T-helper 17 cell (primary cell): ENCODE measurements at places on chromosomes 5 and 9.

DNA sequence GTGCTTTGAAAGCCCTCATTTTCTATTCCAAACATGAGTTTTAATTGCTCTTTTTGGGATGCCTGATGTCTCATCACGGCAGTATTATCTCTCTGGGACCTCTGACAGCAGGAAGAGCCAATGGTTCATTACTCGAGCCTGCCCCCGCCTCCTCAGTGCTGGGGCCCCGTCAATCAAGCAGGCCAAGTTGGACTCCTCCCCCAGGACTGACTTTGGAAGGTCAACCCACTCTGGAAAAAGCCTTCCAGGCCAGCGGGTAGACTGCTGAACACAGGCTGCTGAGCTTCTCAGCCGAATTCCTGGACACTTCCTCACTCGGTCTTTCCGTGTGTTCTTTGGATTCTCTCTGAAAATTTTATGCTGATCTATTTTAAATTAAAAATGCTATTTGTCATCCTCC is 9.5 kb upstream of the BARHL1 start:
- DNase-seq = no peak

DNA sequence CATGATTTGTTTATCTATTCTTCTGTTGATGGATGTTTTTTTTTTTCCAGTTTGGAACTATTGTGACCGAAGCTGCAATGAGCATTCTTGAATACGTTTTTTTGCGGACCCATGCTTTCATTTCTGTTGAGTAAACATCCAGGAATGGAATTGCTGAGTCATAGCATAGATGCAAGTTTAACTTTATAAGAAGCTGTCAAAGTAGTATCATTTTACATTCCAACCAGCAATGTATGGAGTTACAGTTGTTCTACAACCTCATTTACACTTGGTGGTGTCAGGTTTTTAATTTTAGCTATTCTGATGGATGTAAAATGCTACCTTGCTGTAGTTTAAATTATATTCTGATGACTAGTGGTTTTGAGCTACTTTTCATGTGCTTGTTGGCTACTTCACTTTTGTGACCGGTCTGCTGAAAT is 49.0 kb downstream of the NPR3 start:
- DNase-seq = no peak

DNA sequence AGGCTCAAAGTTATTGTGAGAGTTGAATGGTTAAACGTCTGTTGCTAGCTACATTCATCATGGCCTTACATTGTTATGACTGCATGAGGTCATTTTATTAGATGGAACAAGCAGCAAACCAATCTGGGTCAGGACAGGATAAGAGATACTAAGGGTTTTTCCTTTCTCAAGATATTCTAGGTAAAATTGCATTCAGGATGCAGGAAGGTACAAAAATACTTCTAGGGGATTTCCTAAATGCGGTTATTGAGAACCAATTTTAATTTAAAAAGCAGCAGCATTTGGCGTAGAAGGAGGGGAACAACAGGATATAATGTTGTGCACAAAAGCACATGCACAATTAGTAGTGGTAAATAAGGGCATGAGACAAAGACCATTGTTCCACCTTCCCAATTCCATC is 39.2 kb upstream of the LURAP1L start:
- no peak for DNase-seq

DNA sequence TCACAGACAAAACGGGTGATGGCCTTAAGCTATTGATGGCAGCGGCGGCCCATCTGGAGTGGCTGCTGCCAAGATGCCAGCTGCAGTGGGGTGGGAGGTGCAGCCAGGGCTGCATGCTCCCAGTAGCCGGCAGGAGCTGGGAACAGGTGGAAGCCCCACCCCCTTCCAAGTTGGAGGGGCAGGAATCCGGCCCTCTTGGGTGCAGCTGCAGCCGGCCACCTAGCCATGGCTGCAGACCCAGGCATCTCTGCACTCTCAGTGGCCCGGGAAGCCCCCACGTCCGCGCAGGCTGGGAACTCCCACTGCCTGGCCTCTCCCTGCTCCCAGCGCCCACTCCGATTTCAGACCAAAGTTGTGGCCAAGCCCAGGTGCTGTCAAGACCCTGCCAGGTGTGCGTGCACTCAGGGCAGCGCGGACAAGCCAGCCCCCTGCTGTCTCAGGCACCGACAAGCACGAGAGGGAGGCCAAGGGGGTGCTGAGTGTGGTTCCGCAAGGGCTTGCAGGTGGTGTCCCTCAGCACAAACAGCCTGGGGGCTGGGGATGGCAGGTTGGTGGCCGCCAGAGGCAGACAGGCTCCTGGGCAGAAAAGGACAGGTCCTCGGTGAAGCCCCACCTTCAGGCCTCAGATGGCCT is 115.1 kb upstream of the TSLP start:
- DNase-seq = no peak

DNA sequence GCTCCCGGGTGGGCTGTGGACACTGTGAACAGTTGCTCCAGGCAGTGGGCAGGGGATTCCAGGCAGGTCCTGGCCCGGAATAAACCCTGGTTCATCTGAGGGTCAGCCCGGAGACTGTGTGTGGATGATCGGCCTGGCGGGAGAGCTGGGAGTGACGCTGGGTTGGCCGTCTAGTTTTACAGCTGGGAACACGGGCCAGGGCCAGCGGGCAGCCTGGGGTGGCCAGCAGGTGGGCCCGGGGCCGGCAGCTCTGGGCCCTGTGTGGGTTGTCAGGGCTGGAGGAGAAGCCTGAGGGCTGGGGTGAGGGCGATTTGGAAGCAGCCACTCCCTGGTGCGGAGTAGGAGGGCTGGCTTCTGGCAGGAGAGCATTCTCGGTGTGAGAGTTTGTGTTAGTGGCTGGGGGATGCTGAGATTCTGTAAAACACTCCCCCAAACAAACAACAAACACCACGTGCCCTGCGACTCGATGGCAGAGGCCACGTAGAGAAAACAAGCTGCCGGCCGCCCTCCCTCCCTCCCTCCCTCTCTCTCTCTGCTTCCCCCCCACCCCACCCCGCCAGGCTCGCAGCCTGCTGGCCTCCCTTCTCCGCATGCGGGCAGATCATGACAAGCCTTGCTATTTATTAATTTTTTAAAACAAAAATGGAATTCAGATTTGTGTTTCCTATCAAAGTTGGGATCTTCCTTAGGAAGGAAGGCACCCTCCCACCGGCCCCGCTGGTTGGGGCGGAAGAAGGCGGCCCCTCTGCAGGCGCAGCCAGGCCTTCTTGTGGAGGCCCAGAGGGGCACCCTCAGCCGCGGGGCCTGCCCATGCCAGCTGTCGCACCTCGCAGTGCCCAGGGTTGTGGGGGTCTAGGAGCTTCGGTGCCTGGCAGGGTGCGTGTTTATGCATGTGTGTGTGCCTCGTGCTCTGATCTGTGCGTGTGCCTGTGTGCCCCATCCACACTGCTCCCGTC is 49.5 kb downstream of the RXRA start:
- no peak for DNase-seq

GRCh38 chr5:78706381-78706780 is 57.8 kb upstream of the LHFPL2 start:
- no peak for DNase-seq

GRCh38 chr5:176799488-176799887 is 10.9 kb upstream of the UNC5A start:
- no peak for DNase-seq

DNA sequence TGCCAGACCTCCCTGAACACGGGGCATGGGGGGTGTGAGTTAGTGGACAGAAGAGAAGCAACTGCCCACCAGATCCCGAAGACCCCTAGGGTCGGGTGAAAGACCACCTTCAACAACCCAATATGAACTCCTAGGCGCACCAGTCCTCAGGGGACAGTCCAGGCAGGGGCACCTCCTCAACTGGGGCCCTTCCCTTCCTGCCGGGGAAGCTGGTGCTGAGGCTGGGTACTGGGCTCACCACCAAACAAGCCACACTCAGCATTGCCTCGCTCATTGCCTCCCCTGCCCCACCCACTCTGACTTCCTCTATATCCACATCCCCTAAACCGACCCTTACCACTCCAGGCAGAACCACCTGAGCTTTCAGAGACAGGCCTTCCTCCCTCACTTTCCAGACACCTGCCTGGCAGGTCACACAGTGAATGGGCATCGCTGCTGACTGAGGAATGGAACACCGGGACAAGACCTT is 42.5 kb downstream of the SEMA4D start:
- DNase-seq = no peak

DNA sequence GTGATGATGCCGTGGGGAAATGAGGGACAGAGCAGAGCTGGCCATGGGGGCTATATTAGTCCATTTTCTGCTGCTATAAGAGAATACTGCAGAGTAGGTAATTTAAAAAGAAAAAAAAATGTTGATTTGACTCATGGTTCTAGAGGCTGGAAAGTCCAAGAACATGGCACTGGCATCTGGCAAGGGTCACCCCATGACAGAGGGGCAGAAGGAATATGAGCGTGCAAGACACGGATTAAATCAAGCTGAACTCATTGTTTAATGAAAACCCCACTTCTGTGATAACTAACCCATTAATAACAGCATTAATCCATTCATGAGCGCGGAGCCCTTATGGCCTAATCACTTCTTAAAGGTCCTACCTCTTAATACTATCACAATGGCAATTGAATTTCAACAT is 68.8 kb downstream of the SNX18 start:
- no peak for DNase-seq

DNA sequence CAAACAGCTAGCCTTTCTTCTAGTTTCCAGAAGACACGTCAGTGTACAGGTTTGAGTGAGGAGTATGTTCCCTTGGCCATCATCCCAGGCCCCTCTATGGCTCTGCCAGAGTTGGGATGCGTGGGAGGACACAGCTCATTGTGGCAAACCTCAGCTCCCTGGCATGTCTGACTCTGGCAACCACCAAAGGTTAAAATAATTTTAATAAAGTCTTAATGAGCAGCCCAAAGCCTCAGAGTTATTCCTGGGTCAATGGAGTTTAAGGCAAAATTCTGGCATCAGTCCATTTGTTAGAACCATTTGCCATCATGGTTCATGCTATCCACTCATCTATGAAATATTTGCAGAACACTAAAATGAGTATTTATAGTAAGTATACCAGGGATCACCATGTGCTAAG is 79.8 kb upstream of the PAPPA start:
- no peak for DNase-seq

GRCh38 chr5:180424094-180424493 is 70.1 kb upstream of the CNOT6 start:
- no peak for DNase-seq

DNA sequence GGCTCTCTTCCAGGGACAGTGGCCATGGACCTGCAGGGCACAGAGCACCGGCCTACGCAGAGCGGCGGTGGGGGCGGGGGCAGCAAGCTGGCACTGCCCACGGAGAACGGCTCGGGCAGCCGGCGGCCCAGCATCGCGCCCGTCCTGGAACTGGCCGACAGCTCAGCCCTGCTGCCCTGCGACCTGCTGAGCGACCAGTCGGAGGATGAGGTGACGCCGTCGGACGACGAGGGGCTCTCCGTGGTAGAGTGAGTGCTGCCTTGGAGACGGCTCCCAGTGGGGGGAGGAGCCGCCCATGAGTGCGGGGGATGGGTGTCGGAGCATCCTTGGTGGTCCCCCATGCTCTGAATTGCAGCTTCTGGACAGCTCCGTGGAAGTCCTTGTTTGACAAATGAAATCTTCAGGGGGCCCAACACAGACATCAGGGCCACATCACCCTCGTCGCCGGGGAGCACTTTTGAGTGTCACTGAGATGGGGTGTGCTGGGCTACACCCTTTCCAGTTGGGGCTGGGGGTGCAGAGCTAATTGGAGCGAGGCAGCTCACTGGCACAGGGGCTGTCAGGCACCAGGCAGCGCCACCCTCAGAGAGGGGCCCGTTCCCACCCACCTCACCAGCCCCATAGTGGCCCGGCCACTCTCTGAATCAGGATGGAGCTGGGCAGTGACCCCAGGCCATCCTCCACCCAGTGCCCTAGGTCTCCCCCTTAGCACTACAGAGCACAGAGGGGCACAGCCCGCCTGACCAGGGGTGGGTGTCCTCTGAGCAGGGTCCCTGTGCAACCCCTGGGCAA is 70.9 kb downstream of the KCNT1 start:
- no peak for DNase-seq

DNA sequence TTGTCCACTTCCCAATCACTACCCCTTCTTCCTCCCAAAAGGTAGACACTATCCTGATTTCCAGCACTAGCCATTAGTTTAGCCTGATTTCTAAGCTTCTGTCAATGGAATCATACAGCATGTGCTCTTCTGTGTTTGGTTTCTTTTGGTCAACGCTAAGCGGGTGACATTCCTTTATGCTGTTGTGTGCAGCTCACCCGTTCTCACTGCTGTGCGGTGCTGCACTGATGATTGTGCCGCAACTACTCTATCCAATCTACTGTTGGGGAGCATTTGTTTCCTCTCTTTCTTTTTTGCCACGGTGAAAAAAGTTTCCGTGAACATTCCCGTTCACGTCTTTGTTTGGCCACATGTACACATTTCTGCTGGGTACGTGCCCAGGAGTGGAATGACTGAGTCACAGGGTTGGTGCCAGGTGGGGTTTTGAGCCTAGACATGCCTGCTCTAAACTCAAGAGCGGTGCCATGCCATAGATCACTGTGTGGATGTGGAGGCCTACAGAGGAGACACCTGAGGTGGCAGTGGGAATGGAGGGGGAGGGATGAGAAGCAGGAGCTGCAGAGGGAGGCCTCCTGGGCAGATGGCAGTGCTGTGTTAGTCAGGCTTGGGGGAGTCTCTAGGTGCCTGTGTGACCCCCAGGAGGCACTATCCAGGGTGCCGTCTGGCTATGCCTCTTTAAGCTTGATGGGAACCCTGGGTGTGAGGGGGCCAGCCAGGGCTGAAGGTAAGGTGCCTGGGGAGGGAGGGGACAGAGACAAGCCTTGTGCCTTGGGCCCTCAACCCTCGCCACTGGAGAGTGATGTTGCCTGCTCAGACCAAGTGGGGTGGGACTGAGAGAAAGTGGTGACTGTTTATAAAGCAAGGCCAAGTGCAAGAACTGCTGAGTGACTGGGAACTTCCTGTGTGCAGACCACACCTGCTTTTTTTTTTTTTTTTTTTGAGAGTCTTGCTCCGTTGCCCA is 11.4 kb upstream of the ANKRD33B start:
- DNase-seq = no peak

- DNase-seq = no peak
These were observed 500.9 kb downstream of the EFNA5 start for GRCh38 chr5:107169867-107170266.

DNA sequence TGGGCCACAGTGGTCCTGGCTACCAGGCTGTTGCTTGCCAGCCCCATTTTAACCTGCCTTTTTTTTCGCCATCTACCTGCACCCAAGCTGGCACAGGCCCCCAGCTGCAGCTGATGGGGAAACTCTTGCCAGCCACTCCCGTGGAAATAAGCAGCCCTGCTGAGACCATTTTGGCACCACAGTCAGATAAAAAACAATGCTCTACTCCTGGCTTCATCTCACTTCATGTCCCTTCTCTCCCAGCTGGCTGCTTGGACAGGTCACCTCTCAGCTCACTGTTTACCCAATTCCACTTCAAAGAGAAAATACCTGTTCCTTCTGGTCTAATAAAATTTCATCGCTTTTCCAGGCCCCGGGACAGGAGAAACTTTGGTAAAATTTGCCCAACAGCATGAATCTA is 322.6 kb upstream of the SLC30A5 start:
- no peak for DNase-seq
